Activated CD8-positive, alpha-beta T cell treated with anti-CD3 and anti-CD28 coated beads, Interleukin-2, amount 10 ng/mL, durations not matched to agents 7 days and 5 days (primary cell): ENCODE measurements at places on chromosomes 16 and 17. TPM values are rescaled to one million over a fixed set of nuclear protein-coding genes. Genes with fewer than 3 reads are reported as not detected.

Gene CDRT15
- total RNA-seq: not detected

Gene SMPD3
- total RNA-seq: 11.1 TPM

Gene LITAFD
- not detected for total RNA-seq

Gene NRN1L
- 1.4 TPM for total RNA-seq

Gene UBE2Z
- 61.8 TPM for total RNA-seq

Gene AATF
- 72.9 TPM for total RNA-seq

Gene CCL8
- not detected for total RNA-seq

Gene RECQL5
- 37.6 TPM for total RNA-seq

Gene PYY
- total RNA-seq: not detected

Gene RNF43
- 0.05 TPM for total RNA-seq

Gene TBC1D3G
- not detected for total RNA-seq

Gene TP53TG3
- total RNA-seq: not detected

DNA sequence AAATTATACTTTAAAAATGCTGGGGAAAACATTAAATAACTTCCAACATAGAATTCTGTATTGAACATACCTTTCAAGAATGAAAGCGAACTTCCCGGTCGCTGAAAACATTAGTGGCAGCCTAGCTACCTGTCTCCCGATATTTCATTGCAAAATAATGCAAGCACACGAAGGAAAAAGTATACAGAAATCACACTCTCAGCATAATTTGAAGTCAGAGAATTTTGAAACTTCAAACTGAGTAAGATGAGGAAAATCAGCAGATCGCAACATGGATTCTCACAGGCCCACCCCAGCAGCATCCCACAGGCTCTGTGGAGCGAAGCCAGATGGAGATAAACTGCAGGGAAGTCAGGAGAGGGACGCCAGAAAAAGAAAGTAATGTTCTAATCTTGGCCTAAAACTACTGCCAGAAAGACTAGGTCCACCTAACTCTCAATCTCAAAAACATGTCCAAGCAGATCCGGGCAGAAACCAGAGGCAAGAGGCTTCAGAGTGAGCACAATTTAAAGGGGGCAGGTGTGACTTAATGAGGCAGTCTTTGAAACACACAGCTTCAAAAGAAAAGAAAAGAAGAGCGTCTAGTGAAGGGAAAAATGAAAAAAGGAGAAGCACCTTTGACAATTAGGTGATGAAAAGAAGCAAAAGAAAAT is 4.8 kb upstream of the GOSR1 start:
- no peak for DNase-seq

DNA sequence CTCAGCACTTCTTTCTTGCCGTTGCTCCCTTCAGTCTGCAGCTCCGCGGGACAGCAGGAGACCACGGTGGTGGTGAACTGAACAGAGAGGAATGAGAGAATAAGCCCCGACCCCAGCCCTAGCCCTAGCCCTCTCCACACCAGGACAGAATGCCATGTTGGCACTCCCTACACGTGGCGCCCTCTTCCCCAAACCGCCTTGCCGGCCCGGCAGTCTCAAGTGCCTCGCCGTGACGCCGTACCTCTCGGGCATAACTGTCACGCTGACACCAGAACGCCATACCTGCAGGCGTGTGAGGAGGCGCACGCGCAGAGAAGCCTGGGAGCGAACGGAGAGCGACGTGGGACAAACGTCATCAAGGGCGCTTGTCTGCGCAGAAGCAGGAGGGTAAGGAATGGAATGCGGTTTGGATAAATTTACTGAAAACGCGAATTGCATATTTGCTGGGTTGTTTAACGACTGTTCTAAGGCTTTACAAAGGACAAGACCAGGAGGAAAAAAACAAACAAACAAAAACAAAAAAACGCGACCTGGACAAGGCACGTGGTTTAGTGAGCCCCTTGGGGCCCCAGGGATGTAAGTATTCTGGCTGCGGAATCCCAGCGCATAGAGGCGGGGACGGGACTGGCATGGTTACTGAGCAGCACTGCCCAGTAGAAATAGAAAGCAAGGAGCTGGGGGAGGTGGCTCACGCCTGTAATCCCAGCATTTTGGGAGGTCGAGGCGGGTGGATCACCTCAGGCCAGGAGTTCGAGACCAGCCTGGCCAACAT is at the start of gene AARSD1:
AARSD1 (minus strand) TSS at position 294 of the 772 bp plus-strand sequence; CDS start at position 280, 14 bp downstream.
- peak; percentile 94 for DNase-seq

GRCh38 chr17:35555691-35556090 is 4.9 kb downstream of the SLFN14 start:
- no peak for DNase-seq

DNA sequence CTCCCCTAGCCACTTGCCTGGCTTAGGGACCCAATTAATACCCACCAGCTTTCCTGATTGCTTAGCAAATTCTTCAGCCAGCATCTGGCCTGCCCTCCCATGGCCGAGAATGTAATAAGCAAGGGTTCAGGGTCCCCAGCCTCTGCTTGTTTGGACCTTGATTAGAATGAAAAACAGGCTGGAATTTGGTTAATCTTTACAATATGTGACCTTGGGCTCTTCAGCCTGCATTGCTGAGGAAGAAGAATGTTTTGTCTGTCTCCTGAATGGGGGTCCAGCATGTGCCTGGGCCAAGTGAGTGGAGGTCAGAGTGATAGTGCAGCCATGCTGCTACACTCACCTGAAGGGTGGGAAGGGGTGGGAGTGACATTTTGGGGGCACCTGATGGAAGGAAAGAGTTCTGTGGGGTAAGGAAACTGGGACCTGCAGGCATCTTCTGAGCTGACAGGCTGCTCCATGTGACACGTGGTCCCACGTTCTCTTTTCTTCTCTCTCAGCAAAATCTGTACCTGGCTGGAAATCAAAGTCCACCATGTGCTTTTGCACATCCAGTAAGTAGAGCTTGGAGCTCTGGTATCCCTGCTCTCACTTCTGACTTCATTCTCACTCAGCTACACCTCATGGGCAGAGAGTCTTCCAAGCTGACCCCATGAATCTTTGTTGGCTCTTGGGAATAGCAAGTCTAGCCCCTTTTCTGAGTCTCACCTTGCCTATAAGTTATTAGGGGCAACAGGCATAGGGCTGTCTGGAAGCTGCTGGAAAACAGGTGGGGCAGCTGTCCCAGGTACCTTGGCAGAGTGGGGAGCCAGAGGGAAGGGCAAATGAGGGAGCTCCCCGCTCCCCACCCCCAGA is 5.3 kb downstream of the TMEM106A start:
- no peak for DNase-seq

GRCh38 chr16:401468-402348 is at the start of gene DECR2:
TSS of gene DECR2 (plus strand) at chr16:401885. CDS start at chr16:401964, 79 bp downstream.
- DNase-seq: peak; percentile 98

DNA sequence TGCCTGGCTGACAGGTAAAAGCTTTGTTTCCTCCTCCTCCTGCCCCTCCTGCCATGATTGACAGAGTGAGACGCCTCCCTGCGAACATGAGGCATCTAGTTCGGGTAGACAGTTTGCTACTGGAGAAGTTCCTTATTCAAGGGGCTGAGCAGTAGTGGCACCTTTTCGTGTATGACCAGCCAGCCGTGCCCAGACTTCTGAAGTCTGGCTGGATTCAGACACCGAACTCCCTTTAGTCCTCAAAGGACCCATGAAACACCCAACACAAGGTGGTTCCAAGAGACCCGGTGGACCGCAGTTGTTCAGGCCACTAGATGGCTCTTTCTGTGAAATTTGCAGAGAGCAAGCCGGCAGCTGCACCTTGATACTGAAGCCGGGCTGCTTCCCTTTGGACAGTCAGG is 192.8 kb downstream of the XYLT1 start:
- DNase-seq: no peak

- no peak for DNase-seq
These were observed 13.8 kb downstream of the CHST6 start for GRCh38 chr16:75481475-75481874.

GRCh38 chr17:58284613-58285421 is 4.1 kb upstream of the MPO start:
- peak; percentile 11 for DNase-seq

DNA sequence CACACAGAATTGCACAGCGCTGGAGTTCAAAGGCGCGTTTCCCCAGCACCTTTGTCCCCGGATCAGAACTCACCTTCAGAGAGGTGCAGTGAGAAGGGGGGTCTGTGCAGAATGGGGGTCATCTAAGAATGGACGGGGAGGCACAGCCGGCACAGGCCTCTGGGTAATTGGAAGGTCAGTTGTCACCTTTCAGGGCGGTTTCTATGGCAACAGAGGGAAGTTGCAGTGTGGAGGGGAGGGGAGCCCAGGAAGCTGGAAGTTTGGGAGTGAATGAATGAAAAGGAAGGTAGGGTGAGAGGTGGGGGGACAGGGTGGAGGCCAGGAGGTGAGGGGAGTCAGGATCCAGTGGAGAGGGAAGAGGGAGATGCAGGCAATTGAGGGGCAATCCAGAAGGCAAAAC is 12.4 kb upstream of the KCNG4 start:
- no peak for DNase-seq

GRCh38 chr17:3915995-3916696 is at the start of gene P2RX1:
TSS of gene P2RX1 (minus strand) at chr17:3916465. CDS start at chr17:3916225, 240 bp downstream.
- DNase-seq: peak; percentile 70

GRCh38 chr17:49482144-49482817 is 12.8 kb upstream of the NGFR start:
- no peak for DNase-seq

DNA sequence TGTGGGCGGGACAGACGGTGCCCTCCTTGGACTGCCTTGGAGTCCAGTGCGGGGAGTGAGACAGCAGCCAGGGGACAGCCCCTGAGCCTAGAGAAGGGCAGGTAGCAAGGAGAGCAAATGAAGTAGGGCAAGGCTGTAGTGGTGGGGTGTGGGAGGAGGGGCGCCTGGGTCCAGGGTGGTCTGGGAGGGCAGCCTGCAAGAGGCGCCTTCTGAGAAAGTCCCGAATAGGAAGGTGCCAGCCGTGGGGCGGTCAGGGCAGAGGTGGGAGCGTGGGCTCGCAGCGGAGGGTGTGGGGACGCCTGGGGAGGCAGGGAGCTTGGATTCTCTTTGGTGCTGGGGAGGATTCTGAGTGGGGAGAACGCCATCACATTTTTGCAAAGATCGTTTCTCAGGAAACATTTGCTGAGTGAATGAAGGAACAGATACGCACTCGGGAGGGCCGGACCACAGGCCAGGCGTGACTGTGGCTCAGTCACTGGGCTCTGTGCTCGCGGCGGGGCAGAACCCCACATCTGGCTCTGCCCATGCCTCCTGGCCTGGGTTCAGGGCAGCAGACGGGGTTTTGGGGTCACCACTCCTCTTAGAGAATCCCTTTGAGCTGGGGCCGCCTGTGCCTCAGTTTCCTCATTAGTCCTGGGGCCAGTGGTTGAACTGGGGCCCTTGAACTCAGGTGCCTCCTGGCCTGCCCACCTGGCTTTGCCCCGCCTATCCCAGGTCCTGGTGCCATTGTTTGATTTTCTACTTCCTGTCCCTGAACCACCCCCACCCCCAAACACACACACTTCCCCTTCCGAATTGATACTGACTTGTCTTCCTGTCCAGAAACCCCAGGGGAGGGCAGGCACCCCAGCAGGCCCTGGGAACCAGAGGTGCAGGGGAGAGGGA is 4.2 kb downstream of the SNN start:
- peak; percentile 75 for DNase-seq

- no peak for DNase-seq
These were observed 18.9 kb downstream of the GNGT2 start for GRCh38 chr17:49191409-49191916.

DNA sequence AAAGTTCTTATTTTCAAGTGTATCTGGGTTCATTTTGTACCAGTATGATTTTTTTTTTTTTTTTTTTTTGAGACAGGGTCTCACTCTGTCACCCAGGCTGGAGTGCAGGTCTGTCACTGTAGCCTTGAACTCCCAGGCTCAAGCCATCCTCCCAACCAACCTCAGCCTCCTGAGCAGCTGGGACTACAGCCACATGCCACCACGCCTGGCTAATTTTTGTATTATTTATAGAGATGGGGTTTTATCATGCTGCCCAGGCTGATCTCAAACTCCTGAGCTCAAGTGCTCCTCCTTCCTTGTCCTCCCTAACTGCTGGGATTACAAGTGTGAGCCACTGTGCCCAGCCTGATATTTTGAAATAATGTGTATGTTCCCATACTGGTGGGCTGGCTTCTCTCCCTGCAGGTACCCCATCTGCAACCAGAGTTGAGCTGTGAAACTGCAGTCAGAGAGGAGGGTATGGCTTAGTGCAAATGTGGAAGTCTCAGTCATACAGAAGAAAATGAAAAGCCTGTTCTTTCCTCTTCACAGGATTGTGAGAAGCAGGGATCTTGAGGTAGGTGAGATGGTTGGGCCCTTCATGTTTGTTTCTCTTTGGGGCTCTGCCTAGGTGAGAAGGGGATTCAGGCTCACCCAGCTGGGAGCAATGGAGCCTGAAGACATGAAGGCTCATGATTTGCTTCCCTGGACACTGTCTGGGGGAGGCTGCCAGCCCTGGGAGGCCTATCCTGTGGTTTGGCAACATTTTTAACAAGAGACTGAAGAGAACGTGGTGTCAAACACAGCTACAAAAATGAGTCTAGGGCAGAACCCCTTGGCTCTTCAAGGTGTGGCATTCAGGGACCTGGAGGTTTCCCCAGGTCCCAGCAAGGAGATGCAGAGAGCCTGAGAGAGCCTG is 41.3 kb upstream of the SIAH1 start:
- DNase-seq: no peak

DNA sequence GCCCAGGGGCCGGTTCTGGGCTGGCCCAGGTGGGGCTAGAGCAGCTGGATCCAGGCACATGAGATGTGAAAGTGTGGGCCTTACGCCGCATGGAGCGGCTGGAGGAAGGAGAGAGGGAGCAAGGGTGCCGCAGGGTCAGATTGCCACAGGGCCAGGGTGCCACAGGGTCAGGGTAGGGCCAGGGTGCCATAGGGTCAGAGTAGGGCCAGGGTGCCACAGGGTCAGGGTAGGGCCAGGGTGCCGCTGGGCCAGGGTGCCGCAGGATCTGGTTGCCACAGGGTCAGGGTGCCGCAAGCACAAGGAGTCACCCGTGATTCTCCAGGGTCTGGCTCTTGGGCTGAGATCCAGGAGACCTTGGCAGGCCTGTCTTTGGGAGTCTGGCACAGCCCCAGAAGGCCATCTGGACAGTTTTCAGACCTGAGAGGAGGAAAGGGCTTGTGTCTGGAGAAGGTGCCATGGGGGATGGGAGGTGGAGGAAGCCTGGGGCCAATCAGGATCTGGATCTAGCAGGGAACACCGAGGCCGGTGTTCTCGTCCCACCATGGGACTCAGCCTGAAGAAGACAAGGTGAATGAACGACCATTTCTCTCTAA is 13.1 kb upstream of the LASP1NB start:
- DNase-seq: no peak

DNA sequence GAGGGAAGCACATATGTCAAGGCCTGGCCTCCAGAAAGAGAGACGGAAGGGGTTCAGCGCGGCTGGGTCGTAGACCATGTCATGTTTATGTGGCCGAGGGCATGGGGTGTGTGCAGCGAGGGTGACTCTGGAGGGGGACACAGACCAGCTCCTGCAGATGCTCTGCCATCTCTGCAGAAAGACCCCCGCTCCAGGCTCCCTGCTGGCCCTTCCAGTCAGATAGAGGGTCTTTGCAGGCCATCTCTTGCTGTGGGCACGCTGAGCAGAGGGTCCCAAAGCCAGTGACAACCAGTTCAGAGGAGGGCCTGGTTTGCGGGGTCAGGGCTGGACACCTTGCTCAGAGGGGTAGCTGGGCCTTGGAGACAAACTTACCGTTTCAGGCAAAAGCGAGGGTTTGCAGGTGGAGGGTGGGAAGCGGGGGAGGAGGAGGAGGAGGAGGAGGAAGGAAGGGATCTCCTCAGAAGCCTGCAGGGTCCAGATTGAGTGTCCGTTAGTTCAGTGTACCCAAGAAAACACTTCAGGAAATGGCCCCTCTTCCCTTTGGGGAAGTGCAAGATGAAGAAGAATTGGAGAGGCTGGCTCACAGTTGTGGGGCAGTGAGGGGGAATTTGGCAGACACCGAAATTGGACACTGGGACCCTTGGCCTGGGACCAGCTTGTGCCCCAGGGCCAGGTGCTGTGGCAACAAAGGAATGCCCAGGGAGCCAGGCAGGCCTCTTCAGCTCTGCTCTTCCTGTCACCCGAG is 102.8 kb downstream of the CMIP start:
- DNase-seq: no peak

GRCh38 chr17:67388986-67389385 is 11.9 kb downstream of the PITPNC1 start:
- no peak for DNase-seq
